ENCODE measurements at places on chromosomes 6 and 20.

- DNase-seq = no peak
Measured at GRCh38 chr6:45727228-45727627, 288.4 kb downstream of the CLIC5 start.

- DNase-seq = no peak
Measured at GRCh38 chr20:24165301-24166122, 176.9 kb upstream of the GGTLC1 start.

GRCh38 chr6:125987026-125987617, 782 bp downstream of the TRMT11 start:
- DNase-seq = no peak

DNA sequence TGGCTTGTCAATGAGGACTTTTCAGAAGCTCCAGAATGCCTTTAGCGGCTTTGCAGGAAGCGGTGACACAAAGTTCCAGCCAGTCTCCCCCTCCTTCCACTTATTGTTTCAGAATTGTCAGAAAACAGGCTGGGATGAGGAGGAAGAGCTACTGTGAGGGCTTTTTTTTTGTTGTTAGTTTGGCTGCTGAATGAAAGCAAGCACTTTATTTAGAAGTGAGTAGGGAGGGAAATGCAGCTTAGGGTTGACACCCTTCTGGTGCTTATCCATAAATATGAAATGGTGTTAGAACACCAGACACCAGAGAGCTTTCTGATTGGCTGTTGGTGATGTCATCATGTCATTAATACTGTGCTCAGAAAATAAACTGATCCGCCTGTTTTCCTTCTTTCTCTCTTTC, 251.5 kb downstream of the SOX4 start:
- no peak for DNase-seq

- no peak for DNase-seq
Measured at GRCh38 chr20:36784900-36785299, 11.3 kb upstream of the DSN1 start.

- peak; percentile 27 for DNase-seq
Measured at GRCh38 chr20:50191544-50192363, 1.1 kb downstream of the CEBPB start.

- no peak for DNase-seq
Measured at GRCh38 chr20:5651746-5652145, 98.5 kb upstream of the SHLD1 start.

DNA sequence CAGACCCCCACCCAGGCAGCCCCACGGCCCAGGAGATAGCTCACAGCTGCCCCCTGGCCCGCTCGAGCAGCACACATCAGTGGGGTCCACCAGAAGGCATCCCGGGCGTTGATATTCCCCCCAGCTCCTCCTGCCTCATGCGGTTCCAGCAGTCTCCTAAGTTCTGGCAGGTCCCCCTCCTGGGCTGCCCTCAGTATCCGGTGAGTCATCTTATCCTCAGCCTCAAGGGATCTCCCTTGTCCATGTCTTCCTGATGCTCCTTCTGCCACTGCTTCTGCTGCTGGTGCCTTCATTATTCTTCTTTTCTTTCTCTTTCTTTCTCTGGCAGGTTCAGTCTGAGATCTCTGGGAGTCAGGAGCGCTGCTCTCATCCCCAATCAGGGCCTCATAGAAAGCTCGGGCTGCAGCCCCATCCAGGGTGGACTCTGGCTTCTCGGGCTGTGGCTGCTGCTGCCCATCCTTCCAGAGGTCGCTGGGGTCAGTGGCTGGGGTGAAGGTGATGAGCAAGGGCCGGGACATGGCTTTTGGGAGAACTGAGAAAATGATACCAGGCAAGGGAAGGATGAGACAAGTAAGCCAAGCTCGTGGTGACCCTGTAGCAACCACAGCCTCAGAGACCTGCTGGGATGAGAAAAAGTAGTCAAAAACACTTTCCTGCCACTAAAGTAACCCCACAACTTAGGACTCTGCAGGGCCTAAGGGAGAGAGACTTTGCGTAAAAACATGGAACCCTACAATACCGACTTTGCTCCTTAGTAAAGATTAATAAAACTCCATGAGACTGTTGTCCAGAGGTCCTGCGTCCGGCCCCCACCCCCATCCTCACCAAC, 622 bp downstream of the GPANK1 start:
- no peak for DNase-seq

DNA sequence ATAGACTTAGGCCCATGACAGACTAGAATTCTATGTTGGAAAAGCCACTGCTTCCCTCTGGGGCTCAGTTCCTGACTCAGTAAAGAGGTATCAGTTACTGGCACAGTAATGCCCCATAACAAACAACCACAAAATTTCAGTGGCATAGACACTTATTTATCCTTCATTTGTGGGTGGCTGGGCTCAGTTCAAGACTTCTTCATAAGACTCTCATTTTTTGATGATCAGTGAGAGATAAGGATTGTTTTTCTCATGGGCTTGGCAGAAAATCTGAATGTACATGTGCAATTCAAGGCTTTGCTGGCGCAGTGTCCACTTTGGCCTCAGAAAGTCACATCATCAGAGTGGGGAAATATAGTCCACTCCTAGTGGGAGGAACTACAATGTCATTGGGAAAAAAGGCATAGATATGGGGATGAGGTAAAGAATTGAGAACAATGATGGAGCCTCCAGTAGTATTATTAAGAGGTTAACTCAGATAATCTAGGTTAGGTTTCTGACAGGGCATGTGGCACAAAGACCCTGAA, 384.6 kb upstream of the FLRT3 start:
- DNase-seq = no peak

- no peak for DNase-seq
Measured at GRCh38 chr6:12791371-12791770, 74.8 kb downstream of the PHACTR1 start.

DNA sequence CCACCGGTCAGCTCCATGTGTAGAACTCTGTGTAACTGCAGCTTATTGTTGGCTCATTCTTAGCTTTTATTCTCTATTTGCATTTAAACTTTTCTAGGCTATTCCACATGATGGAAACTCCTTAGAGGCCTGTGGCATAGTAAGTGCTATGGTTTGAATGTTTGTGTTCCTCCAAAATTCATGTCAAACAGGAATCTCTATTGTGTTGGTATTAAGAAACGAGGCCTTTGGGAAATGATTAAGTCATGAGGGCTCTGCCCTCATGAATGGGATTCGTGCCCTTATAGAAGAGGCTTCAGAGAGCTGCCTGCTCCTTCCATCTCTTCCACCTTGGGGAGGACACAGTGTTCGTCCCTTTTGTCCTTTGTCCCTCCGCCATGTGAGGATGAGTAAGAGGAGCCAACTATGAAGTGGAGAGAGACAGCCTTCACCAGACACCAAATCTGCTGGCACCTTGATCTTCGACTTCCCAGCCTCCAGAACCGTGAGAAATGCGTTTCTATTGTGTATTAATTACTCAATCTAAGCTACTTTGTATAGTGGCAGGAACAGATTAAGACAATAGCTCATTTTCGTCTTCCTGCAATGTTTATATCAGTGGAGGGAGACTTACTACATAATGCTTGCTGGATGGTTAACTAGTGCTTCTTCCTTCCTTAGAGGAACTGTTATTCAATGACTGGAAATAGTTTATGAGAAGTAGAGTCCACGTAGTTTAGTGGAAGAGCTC, 361.1 kb downstream of the FARS2 start:
- no peak for DNase-seq

GRCh38 chr6:43707767-43708166, 20.2 kb upstream of the MRPS18A start:
- DNase-seq = no peak

- no peak for DNase-seq
Measured at GRCh38 chr6:3913958-3914337, 64.8 kb downstream of the FAM50B start.

DNA sequence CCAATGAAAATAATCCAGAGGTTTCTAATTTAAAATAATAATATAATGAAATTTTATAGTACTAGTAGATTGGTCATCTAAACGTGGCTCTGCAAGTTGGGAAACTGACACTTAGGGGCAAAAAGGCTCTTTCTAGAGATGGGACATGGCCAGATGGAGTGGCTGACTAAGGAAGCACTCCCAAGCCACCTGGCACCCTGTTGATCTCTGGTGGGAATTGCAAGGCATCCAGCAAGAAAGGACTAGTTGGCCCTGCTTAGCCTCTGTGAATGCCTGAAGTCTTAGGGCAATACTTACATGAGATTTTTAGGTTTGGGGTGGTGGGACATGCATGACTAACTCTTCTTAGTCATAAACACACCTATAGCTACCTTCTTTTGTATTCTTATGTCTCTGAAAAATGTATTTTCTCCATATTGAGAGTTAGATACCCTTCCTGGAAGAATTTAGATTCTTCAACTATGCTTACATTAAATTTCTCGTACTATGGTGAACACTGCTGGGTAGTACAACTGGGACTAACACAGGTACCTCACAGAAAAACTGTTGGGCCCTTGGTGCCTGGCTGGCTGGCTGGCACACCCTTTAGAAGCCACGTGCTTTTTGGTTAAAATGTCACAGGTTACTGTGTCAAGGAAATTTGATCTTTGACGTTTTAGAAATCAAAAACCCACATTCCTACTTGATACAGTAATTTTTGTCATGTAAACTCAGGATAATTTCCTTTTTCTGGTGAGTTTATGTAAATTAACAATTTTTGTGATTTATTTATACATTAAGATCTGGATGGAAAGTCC, 25.0 kb upstream of the SH3BGRL2 start:
- DNase-seq = no peak

DNA sequence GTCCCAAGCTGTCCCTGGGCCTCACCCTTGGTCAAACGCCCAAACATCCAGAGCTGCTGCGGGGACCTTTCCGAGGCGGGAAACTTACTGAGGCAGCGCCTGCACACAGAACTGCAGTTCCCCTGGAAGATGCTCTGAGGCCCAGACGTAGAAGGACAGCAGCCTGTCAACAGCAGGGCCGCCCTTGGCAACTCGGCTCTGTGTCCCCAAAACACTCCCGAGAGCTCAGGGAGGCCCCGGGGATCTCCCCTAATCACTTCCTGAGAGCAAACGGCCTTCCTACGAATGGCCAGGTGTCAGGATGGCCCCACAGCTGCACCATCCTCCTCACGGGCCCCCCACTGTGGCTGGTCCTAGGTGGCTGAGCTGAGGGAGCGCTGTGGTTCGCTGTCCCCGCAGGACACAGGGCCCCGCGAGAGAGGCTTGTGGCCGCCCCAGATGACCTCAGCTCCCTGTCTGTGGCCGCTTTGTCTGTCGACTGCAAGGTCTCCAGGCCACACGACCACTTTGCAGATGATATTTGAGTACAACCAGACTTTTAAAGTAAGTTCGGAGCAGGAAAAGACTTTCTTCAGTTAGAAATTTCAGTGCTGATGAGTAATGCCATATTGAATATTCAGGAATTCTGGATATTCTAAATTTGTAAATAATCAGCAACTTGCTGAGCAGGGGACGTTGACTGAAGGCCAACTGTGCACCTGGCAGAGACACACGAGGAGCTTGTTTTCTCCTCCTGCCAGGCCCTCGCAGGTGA, 46.0 kb downstream of the DLL1 start:
- DNase-seq = no peak

DNA sequence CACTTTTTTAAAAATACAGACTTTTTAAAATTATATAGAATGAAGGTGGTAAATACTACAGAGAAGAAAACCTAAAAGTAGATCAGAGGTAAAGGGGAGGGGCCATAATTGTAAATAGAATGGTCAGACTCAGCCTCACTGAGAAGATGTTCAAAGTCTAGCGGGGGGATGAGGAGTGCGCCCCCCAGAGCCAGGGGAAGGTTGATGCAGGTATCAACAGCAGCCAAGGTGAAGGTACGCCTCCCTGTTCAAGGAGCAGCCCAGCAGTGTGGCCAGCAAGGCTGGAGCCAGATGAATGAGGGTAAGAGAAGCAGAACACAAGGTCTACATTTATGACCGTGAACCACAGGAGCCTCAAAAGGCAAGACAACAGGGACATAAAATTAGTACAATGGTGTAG, 204.1 kb downstream of the PTPRT start:
- DNase-seq = no peak

GRCh38 chr20:19336631-19337030, 124.2 kb downstream of the SLC24A3 start:
- no peak for DNase-seq

DNA sequence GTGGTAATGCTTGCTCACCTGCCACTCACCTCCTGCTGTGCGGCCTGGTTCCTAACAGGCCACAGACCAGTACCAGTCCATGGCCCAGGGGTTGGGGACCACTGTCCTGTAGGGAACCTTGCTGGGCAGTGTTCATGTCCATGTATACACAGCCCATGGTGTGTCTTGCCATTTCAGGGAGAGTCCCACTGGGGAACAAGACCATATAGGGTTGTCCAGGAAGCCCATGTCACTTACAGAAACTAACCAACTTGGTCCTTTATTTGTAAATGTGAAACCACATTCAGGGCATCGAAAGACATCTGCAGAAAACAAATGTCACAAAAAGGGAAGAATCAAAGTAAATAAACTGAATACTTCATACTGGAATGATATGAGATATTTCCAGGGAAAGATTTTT, 179.1 kb downstream of the NFATC2 start:
- DNase-seq = no peak

DNA sequence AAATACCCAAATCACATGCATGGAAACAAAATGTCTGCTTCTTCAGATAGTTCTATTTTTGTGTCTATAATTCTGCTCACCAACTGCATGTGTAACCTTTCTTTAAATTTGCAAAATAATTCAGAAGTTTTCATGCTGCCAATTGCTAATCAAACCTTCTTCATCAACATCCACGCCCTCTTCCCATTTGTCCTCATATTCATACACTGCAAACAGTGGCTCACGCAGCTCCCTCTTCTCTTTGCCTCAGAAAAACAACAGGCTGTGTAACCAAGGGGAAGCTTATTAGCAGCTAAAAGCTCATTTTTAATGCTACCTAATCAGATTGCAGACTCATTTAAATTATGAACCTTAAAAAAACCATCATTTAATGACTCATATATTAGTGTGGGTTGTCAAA, 555.0 kb upstream of the EPHA7 start:
- no peak for DNase-seq

GRCh38 chr20:24777746-24778145, 171.3 kb upstream of the CST7 start:
- no peak for DNase-seq

DNA sequence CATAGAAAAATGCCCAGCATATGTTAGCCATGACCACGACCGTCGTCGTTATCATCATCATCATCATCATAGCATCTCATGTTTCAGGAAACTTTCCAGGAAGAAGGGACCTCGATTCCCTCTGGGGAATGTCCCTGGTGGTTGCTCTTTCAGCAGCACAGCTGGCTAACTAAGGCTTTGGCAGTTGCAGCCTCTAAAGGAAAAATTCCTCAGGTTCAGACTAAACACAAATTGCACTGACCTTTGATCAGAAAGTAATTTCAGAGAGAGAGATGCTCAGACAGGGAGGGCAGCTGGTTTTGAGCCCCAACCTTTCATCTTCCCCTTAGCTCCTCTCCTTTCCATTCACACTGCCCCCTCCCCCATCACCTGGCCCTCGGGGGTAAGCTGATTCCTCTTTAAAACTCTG, 5.6 kb upstream of the CFB start:
- no peak for DNase-seq

- no peak for DNase-seq
Measured at GRCh38 chr6:40806256-40806864, 219.2 kb upstream of the LRFN2 start.

Data from esophagus squamous epithelium (tissue), 5 donors.